ENCODE measurements at places on chromosomes 3 and 15.

- DNase-seq = no peak
These were observed 24.5 kb downstream of the C15orf39 start for GRCh38 chr15:75225951-75226732.

DNA sequence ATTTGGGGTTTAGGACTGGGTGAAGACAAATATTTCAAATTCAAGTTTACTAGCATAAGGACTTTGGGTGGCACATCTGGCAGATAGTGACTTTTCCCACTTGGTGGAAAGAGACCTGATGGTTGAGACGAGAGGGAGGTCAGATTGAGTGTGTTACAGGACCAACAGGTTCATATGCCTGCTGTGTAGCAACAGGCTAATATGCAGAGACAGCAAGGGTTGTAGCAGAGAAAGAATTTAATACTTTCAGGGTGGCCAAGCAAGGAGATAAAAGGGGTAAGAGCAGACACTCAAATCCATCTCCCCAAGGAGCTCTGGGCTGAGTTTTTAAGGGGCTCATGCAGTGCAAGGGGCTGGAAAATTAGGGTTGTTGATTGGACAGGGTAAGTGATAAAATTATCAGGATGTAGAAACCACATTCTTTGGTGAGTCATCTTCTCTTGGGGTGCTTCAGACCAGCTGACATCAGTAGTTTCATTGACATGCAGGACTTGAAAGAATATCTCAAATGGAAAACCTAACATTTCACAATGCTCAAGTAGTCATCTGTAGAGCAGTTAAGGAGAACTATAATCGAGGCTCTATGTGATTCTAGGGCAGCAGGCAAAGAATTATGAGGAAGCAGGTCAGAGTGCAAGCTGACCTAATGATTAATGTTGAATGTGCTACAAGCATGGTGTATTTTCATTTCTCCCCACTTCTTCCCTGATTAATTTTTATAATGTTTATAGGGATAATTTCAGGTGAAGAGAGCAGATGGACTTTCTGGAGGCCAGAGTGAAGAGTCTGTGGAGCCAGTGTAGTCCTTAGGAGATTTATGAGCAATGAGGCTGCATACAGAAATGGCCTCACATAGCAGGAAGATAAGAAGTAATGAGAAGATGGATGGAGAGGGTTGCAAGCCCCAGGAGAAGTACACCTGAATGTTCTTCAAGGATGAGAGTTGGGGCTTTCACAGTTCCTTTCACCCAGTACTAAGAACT lies 13.7 kb downstream of the FOXB1 start:
- no peak for DNase-seq

DNA sequence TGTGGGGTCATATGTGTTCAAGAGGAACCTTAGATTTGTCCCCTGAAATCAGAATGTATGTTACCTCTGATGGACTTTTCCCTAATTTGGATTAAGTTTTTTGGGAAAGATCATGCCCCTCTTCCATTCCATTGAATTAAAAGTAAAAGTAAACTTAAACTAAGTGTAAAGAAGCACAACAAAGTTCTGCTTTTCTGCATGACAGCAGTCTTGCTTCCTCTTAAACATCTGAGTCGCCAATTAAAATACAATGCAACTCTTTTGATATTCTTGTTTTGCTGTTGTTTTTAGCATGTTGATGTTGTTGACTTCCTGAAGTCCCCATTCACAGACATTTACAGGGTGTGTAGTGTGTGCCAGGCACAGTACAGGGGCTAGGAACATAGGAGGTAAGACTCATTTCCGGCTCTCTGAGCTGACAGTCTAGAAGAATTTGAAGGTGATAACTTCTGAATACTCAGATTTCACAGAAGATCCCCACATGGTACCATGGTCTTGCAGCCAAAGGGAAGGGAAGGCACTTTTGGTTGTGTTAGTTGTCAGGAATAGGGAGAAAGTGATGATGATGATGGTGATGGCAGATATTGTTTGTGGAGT lies 45.0 kb downstream of the USP13 start:
- no peak for DNase-seq

- DNase-seq = no peak
These were observed 592.0 kb downstream of the ZNF385D start for GRCh38 chr3:21158861-21159542.

DNA sequence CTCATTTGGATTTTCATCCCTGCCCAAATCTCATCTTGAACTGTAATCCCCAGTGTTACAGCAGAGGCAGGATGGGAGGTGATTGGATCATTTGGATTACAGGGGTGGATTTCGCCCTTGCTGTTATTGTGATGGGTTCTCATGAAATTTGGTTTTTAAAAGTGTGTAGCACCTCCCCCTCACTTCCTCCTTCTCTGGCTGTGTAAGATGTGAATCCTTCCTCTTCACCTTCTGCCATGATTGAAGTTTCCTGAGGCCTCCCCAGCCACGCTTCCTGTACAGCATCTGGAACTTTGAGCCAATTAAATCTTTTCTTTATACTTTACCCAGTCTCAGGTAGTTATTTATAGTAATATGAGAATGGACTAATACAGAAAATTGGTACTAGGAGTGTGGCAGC lies 316.8 kb downstream of the PLCL2 start:
- no peak for DNase-seq

DNA sequence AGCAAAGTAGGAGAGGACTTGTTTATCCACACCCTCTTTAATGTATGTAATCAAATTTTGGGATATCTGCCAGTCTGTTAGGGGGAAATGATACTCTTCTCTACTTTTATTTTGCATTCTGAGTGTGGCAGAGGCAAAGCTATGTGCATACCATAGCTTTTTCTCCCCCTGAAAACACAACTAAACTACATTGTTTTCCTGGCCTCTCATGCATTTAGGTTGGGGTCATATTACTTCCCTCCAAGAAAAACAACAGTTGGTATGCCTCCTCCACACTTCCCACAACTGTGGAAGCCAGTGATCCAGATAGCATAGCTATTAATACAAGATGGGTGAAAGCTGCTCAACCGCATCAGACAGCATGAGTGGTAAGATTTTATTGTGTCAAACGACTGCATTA lies 6.9 kb downstream of the RPL15 start:
- no peak for DNase-seq

DNA sequence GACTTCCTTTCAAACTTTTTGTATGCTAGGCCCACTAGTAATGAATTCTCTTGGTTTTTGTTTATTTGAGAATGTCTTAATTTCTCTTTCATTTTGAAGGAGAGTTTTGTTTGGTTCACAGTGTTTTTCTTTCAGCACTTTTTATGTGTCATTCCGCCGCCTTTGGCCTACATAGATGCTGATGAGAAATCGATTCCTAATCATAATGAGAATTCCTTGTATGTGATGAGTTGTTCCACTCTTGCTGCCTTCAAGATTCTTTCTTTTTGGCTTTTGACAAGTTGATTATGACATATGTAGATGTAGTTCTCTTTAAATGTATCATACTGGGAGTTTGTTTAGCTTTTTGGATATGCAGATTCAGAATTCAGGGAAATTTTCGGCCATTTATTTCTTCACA lies 35.5 kb downstream of the CERS3 start:
- no peak for DNase-seq

- no peak for DNase-seq
These were observed 89.4 kb upstream of the ABHD17C start for GRCh38 chr15:80605591-80606150.

GRCh38 chr15:89125088-89125826 lies 37.0 kb downstream of the ABHD2 start:
- DNase-seq = no peak

DNA sequence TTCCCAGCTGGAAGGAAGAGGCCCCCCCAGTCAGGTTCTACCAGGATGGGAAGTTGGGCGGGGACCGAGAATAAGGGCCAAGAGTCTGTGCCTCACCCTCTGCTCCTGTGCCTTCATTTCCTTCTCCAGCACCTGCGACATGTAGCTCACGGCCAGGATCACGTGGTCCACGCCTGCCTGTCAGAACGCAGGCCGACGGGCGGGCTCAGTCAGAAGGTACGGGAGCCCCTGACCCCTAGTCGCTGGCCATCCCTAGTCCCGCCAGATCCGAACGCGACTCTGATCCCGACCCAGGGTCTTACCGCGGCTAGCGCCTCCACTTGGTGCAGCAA lies 489 bp downstream of the GMPPB start:
- peak; percentile 79 for DNase-seq

DNA sequence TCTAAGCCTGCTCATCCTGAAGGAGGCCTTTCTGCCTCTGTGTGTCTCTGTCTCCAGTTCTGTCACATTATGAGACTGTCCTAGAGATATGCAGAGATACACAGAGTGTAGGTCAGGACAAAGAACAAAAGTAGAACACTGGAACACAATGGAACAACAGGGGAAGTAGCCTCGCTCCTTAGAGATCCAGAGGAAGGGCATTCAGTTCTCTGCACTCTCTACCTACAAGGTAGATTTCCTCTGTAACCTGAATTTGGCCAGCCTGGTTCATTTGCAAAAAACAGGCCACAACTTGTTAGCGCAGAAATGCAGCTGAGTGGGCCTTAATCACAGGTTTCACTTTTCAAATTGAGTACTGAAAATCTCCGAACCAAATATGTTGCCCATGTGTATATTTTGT lies 19.4 kb downstream of the NEK10 start:
- no peak for DNase-seq

- DNase-seq = no peak
These were observed 26.5 kb downstream of the FBXO40 start for GRCh38 chr3:121619691-121620090.

DNA sequence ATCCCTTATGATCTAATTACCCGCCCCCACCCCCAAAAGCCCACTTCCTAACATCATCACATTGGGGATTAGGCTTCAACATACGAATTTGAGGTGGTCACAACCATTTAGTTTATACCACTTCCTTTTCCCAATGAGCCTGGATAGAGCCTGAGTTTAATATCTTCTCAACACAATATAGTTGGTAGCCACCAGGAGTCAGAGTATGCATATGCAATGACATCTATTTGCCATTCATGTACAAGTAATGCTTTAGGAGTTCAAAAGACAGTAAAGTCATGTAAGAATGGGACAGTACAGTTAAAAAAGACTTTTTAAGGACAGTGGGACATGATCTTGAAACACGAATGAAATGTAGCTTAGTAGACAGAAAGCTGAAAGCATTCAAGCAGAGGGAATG lies 172.4 kb downstream of the DCLK3 start:
- DNase-seq = no peak

GRCh38 chr3:110526777-110527727 lies 544.6 kb upstream of the NECTIN3 start:
- DNase-seq = no peak

DNA sequence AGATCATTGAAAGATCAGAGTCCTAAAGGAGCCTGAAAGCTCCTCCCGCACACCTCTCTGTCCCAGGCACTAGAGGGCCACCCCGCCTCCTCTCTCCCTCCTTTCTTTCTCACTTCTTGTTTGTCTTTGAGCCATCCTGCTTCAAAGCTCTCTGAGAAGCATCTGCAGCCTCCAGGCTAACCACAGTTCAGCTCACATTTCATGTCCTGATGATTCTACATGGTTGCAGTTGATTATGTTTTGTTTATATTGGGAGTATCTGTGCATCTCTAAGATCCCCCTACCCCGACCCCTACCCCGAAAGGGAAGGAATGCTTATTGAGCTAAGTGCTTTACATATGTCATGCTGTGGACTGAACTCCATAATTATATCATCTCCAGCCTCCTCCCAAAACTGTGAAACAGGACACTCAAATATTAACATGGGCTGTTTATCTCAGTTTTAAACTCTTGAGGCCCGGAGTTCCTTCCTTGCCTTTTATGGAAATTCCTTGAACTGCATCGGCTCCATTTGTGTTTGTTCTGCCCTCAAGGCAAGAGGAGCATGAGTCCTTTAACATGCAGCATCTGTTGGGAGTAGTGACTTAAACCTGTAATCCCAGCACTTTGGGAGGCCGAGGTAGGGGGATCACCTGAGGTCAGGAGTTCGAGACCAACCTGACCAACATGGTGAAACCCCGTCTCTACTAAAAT lies 30.9 kb downstream of the MGLL start:
- no peak for DNase-seq

DNA sequence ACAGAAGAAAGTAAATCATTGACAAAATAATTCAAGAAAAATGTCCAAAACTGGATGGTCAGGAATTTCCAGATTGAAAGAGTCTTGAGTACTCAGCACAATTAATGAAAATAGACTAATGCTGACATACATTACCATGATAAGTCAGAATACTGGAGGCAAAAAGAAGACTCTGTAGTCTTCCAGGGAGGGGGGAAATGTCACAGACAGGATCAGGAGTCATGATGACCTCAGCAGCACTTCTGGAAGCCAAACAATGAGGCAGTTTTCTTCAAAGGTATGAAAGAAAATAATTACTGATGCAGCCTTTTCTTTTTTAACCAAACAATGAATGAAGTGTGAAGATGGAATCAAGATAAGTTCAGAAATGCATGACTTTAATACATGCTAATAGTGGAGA lies 30.1 kb upstream of the SLC22A13 start:
- DNase-seq = no peak

GRCh38 chr3:126303272-126303671 lies 53.9 kb downstream of the KLF15 start:
- DNase-seq = no peak

GRCh38 chr3:152472672-152472954 lies 203.9 kb downstream of the MBNL1 start:
- no peak for DNase-seq

DNA sequence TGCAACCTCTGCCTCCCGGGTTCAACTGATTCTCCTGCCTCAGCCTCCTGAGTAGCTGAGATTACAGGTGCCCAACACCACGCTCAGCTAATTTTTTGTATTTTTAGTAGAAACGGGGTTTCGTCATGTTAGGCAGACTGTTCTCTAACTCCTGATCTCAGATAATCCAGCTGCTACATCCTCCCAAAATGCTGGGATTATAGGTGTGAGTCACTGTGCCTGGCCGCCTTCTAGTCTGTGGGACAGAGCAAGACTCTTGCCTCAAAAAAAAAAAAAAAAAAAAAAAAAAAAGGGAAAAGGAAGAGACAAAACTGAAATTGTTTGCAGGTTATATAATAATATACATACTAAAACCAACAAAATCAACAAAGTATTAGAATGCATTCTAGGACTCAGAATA lies 215.2 kb downstream of the PCCB start:
- DNase-seq = no peak

DNA sequence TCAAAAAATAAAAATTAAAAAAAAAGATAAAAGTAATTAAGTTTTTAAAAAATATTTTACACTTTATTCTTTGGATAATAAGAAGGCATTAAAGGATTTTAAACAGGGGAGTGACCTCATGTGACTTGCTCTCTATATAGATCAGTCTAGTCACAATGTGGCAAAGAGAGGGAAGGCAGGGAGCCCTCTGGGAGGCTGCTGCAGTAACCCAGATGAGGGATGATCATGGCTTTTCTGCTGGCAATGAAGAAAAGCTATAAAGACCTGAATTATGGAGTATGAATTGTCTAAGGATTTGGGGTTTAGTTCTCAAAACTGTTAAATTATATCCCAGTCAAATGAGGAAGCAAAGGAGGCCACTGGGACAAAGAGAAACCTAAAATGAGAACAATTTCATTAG lies 58.1 kb downstream of the SUMF1 start:
- no peak for DNase-seq

- no peak for DNase-seq
These were observed 75.7 kb downstream of the EFL1 start for GRCh38 chr15:82186719-82187406.

DNA sequence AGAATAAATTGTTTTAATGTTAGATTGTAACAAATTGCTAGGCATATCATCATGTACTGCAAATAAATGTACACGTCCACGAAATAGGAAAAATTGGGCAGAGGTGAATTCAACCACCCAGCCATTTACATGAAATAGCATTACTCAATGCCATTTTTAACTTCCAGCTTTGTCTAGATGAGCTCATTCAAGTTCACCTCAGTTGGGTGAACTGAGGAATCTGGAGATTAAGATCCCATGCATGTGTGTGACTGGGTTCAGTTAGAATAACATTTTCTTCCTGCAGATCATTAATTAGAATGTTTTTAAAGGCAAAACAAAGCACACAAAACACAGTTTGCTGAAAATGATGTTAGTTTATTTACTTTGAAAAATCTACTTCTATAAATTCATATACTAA lies 767.8 kb upstream of the GOLIM4 start:
- no peak for DNase-seq
